ENCODE measurements at places on chromosomes 2 and 18.

- DNase-seq: peak; percentile 19
These were observed 35.2 kb upstream of the NAPG start for GRCh38 chr18:10490401-10491165.

DNA sequence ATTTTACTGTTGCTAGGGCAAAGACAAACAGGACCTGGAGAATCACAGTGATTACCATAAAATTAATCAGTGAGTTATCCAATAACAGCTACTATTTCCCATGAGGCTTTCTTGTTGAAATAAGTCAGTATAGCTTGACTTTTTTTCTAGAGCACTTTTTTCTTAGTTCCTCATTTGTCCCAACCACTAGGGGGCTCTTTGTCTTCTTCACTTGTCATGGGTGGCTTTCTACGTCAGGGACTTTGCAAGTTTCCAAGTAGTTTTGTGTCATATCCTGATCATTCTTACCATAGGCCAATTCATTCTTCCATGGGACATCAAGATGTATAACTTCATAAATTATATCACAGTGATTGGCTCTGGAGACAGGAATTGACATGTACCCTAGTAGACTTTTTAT is 1019.6 kb upstream of the PIK3C3 start:
- DNase-seq: no peak

GRCh38 chr18:9474108-9474982 is 968 bp upstream of the RALBP1 start:
- DNase-seq: no peak

GRCh38 chr2:172893671-172894070 is 158.0 kb downstream of the RAPGEF4 start:
- no peak for DNase-seq

DNA sequence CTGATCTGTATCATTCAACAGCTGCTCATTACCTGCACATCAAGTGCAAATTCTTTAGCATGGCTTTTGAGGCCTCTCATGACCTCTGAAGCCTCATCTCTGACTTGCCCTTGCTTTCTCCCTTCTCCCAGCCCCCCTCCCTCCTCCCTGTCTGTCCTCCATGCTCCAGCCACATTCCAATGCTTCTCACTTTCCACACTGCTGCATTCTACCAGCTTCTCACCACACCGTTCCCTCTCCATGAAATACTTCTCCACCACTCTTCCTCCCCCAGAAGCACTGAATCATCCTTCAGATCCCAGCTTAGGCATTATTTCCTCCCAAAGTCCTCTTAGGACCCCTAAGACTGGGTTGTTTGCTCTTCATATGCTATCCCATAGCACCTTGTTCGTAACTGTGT is 26.9 kb downstream of the GCG start:
- DNase-seq: no peak

DNA sequence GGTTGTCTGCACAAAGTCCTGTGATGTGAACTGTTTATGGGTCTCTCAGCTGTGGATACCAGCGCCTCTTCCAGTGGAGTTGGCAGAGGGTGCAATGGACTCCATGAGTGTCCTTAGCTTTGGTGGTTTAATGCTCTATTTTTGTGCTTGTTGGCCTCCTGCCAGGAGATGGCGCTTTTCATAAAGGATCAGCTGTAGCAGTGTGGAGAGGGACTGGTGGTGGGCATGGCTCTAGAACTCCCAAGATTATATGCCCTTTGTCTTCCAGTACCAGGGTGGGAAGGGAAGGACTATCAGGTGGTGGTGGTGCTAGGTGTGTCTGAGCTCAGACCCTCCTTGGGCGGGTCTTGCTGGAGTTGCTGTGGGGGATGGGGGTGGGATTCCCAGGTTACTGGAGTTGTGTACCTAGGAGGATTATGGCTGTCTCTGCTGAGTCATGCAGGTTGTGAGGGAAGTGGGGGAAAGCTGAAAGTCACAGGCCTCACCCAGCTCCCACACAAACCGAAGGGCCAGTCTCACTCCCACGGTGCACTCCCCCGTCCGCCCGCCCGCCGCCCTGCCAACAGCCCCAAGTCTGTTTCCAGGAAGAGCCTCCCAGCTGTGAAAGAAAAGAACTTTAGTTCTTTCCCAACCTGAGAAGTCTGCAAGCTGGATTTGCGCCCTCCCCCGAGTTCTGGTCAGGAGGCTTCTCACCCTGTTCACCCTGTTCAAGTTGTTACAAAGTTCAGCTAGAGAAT is 108.1 kb downstream of the MARCO start:
- DNase-seq: no peak

DNA sequence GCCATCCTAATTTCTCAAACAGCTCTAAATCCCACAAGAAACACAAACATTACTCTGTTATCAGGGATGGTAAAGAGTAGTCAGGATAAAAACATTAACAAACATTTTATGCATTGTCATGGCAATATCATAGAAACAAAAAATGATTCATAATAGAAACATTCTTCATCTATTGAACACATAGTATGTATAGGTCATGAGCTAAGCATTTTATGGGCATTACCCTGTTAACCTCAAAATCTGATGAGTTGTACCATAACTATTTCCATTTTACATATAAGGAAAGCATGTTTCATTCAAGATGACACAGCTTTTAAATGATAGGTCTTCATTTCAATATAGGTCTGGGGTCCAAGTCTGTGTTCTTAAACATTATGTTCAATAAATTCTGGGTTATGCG is 344.9 kb downstream of the RND3 start:
- no peak for DNase-seq

GRCh38 chr2:191699341-191699945 is 21.5 kb downstream of the NABP1 start:
- DNase-seq: no peak

GRCh38 chr2:98469862-98470544 is 25.3 kb downstream of the INPP4A start:
- DNase-seq: no peak

DNA sequence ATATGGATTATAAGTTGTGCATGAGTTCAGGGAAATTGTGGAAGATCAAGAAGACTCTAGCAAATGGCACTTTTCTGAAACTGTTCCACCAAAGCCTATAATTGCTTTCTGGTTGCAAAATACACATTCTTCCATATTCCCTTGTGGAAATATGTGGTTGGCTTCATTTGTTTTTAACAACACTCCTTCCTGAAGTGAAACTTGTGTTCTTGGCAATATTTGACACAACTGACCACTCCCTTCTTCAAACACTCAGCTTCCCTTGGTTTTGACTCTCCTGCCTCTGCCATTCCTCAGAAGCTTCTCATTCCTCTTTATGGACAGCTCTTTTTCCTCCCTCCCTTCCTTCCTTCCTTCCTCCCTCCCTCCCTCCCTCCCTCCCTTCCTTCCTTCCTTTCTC is 192.3 kb downstream of the PMAIP1 start:
- DNase-seq: no peak

DNA sequence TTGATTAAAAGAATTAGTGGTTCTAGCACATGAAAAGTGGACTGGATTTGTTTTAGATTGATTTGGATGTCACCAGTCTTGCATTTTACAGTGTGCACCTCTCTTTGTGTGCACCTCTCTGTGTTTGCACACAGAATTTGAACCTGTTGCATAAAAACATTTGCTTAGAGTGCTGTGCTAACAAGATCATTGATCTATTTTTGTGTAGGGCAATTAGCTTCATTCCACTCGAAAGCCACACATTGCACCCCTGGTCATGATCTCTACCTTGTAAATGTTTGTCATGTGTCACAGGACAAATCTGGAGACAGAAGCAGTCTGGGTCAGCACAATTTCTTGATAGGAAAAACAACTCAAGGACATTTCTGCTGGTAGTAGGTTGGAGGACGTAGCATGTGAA is 258.7 kb upstream of the LINC00305 start:
- DNase-seq: no peak

GRCh38 chr2:149224543-149224942 is 105.8 kb upstream of the LYPD6 start:
- no peak for DNase-seq

GRCh38 chr2:70806013-70806412 is 14.4 kb downstream of the CLEC4F start:
- no peak for DNase-seq

DNA sequence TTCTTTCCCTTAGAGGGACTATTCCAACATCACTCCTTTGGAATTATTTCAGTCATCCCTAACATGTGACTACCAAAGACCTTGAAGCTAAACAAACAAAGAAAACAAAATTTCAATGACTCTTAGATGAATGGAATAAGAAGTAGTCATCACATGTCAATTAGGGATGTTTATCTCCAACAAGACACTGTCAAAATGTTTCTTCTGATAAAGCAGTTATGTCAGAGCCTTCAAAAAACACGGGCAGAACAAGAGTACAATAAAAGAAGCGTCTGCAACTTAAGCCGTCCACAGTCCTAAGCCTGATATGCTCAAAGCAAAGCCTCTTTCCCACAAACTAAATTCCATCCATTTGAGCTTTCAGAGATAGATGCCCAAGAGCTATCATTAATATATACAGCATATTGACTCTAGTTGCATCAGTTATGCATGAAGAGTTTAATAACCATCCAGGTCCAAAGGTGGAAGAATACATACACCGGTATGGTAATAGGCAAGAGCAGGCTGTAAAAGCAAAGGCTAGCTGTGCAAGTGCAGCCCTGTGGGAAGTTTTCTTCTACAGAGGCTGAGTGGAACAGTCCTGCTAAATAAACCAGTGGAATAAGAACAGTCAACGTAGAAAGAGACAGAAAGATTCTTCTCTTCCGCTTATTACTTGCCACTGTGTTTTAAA is 98.1 kb downstream of the ICA1L start:
- no peak for DNase-seq

DNA sequence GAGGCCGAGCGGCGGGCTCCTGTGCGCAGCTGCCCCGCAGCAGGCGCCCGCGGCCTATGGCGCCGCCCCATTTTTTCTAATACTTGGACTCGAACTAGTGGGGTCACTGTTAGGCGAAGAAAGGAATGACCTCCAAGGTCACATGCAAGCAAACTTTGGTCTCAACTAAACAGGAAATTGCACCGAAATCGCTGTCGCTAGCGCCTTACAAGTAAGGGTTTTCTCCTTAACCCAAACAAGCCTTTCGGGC is 339 bp downstream of the ACAA2 start:
- no peak for DNase-seq

DNA sequence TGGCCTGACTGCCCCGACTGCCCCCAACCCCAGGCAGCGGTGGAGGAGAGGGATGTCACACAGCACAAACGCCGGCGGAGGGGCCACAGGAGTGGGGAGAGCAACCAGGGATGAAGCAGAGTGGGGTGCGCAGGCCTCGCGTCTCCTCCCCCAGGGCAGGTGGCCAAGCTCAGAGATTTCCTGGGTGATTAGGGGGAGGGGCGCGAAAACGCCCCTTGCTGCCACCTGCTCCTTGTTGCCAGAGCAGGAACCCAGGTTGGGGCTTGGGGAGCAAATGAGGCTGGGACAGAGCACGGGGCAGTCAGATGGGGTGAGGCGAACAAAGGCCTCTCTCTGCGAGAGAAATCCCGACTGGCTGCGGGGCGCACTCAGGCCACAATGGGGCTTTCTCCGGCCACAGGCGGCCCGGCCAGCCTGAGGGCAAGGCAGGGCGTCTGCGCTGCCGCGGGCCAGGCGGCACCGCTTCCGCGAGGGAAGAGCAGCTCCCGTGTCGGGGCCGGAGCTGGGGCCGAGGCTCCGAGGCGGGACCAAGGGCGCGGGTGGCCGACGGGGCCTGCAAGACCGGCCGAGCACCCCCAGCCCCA is 11.5 kb downstream of the TEX44 start:
- no peak for DNase-seq

DNA sequence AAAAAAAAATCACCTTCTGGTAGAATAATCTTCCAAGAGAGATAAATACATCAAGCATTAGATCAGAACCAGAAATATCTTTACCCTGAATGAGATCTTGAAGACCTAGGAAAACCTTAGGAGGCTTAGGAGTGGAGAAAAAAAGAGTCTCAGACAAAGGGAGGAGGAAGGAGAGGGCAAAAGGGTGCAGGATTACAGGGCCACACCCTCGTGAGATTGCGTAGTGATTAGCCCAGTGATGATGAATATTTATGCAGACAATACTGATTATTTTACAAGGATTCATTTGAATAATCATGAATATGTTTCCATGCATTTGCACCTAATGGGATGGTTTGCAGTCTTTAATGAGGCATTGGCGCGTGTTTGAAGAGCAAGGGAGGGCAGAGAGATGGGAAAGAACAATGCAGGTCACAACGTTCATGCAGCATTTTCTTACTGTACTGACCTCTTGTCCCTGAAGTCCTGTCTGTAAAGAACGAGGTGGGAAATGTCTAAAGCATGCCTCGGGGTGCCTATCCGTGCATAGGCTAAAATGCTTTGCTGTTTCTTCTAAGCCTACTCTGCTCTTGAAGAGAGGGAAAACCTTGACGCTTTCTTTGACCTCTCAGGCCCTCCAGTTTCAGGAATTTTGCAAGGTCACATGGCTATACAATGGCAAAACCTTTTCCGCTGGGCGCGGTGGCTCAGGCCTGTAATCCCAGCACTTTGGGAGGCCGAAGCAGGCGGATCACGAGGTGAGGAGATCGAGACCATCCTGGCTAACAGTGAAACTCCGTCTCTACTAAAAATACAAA is 18.6 kb upstream of the ZNF532 start:
- DNase-seq: no peak

DNA sequence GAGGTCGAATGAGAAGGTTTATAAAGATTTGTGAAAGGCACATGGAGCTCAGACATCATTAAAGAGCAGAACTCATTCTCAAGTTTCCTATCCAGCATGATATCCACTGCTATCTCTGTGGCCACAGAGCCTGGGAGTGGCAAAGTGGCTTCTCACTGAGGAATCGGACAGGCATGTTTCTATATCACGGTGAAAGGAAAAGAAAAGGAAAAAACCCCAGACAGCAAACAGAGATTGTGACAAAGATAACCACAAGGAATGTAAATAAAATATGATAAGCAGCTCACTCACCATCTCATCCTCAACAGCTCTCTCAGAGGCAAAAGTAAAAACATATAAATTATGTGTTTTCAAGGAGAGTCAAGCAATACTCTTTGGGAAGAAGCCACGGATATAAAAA is 2.5 kb downstream of the PID1 start:
- DNase-seq: no peak

- no peak for DNase-seq
These were observed 211.4 kb downstream of the SH3RF3 start for GRCh38 chr2:109340381-109340780.

- DNase-seq: no peak
These were observed 45.4 kb upstream of the LTBP1 start for GRCh38 chr2:32901313-32901712.

DNA sequence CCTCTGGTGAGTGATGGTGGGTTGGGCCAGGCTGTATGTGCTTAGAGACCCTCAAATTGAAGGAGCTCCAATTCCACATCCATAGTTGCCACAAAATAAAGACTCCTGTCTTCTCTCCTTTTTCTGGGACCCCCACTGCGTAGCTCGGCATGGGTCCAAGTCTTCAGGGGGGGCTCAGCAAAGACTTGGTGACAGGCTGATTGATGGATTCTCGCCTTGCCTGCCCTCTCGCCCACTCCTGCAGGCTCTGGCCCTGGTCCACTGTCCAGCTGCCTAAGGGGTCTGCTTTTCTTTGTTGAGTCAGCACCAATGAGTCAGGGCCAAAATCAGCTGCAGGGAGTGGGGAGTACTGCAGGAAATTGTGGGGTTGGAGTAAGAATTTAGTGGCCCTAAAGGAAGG is 21.5 kb downstream of the RPL37A start:
- DNase-seq: no peak

Data from stimulated activated CD8-positive, alpha-beta memory T cell treated with anti-CD3 and anti-CD28 coated beads, Interleukin-15, amount 100 ng/mL, for 4 hours (primary cell).